Stimulated activated CD4-positive, alpha-beta T cell treated with anti-CD3 and anti-CD28 coated beads, Interleukin-1b, Interleukin-23, amount 100 ng/mL, for 24 hours (primary cell): ENCODE measurements at places on chromosomes 13 and 19.

GRCh38 chr19:8526345-8527091 is 12.6 kb upstream of the ZNF414 start:
- no peak for DNase-seq

- DNase-seq, result no peak
Observed at GRCh38 chr19:3707868-3708206, 347 bp upstream of the TJP3 start.

- no peak for DNase-seq
Observed at GRCh38 chr13:20387441-20387971, 138.2 kb downstream of the CRYL1 start.

DNA sequence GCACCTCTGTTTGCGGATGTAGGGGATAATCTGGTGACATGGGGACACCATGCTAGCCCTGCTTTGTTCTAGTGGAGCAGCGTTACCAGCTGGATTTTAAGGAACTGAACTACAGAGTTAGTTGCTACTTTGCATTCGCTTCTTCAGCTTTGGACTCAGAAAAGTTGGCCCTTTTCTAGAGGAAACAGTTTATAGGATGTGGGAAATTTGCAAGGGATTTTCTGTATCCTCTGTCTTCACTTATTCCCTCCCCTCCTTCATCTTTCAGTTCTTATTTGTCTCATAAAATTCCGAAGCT is 2.1 kb downstream of the GATAD2A start:
- no peak for DNase-seq

DNA sequence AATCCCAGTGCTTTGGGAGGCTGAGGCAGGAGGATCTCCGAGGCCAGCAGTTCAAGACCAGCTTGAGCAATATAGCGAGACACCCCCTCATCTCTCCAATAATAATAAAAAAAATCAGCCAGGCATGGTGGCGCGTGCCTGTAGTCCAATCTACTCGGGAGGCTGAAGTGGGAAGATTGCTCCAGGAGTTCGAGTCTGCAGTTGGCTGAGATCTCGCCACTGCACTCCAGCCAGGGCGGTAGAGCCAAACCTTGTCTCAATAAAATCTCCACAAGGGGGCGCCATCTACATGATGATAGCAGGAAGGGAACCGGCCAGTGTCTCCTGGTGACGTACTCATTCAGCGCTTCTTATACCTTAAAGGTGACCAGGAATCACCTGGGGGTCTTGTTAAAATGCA is 13.6 kb upstream of the C5AR1 start:
- peak; percentile 71 for DNase-seq

GRCh38 chr19:13083008-13083404 is 19.7 kb downstream of the LYL1 start:
- no peak for DNase-seq

- DNase-seq, result peak; percentile 23
Observed at GRCh38 chr19:10861103-10861651, 10.2 kb upstream of the CARM1 start.
